Choroid plexus epithelial cell (primary cell): ENCODE measurements at places on chromosomes 2 and 18.

GRCh38 chr2:159455330-159455918, 160.9 kb downstream of the BAZ2B start:
- DNase-seq: peak; percentile 16

DNA sequence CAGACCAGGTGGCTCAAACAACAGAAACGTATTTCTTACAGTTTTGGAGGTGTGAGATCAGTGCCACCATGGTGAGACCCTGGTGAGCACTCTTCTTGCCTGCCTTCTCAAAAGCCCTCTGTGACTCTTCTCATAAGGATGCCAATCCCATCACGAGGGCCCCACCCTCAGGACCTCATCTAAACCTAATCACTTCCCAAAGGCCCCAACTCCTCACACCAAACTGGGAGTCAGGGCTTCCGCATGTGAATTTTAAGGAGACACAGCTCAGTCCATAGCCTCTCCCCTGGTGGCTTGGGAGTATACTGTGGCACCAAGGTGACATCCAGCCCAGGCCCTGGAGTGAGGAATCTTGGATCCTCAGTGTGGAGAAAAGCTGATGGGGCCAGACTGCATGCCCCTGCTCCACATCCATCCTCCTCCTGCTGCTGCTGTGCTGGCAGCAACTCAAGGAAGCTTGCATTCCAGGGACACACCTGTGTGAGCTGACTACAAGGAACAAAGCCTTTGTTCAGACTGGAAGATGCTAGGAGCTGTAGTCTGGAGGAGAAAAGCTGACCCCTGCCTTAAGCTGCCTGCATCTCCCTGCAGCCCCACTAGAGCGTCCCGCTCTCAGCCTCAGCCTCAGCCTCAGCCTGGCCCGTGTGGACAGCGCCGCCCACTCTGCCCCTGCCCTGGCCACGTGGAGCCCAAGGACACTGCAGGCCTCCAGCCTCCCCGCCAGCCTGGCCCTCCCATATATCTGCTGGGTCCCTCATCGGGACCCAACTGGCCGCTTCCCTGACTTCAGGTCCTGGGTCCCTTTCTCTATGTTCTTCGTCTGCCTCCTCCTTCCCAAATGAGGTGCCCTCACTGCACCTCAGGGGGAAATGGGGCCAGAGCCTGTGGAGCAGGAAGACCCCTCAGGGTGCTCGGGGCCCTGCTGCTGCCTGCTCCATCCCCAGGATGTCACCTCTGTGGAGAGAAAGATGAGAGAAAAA, 87.8 kb upstream of the RAB6C start:
- DNase-seq: no peak

GRCh38 chr2:230865766-230866755, 1.3 kb downstream of the ITM2C start:
- peak; percentile 28 for DNase-seq

DNA sequence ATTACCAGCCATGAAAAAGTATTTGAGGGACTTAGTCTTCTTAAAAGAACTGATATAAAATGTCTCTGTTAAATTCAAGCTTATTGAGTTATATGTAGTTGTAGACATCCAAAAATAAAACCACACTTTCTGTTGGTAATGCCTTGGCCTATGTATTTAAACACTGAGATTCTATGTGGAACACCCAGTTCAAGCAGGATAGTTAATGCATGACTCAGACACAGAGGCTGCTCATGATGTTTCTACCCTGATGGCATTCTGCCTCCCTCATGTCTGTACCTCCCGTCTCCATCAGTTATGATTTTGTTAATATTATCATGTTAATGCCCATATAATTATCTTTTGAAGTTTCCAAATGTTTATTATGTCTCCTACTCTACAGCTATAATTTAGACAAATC, 164.5 kb downstream of the XIRP2 start:
- peak; percentile 85 for DNase-seq

DNA sequence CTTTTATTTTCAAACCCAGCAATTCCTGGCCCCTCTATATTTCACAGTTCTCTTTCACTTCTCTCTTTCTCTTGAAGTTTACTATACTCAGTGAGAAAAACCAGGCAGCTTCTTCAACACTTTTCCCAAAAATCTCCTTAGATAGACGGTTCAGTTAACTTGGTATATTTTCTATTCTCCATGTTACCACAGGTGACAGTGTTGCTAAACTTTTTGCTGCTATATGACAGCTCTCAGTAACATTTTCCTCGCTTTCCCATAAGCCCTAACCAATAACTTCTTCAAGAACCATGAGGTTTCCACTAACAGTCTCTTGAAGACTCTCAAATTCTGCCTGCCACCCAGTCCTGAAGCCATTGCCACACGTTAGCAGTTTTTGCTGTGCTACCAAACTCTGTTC, 45.8 kb downstream of the CYBRD1 start:
- no peak for DNase-seq

DNA sequence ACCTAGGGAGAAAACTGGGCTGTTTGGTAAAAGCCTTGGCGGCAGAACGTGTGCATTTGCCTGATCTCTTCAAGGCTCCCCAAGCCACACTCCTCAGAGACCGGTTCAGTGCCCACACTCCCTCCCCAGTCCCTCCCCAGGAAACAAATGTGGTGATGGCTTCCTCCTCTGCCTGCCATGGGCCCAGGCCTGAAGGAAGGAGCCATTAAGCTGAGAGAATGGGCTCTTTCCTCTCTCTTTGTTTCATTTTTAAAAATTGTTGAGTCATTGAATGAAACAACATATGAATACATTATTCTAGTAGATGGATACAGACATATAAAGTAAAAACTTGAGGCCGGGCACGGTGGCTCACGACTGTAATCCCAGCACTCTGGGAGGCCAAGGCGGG, 50.6 kb upstream of the YWHAQ start:
- DNase-seq: no peak

GRCh38 chr2:37746883-37747282, 75.4 kb upstream of the CDC42EP3 start:
- no peak for DNase-seq

DNA sequence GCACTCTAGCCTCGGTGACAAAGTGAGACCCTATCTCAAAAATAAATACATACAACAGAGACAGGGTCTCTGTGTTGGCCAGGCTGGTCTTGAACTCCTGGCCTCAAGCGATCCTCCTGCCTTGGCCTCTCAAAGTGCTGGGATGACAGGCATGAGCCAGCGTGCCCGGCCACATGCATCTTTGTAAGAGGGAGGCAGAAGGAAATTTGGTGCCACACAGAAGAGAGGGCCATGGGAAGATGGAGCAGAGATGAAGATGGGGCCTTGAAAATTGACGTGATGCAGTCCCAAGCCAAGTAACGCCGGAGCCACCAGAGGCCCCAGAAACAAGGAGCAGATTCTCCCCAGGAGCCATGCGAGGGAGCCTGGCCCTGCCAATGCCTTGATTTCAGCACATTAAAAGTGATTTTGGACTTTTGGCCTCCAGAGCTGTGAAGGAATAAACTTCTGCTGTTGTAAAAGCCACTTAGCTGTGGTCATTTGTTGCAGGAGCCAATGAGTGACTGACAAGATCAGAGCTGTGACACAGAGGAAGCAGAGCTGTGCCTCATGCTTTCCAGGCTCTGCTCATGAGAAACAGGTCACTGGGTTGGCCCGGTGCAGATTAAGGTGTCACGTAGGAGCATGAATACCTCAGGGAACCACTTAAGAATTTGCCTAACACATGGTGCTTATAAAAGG, 2.7 kb upstream of the SLC66A2 start:
- DNase-seq: no peak

DNA sequence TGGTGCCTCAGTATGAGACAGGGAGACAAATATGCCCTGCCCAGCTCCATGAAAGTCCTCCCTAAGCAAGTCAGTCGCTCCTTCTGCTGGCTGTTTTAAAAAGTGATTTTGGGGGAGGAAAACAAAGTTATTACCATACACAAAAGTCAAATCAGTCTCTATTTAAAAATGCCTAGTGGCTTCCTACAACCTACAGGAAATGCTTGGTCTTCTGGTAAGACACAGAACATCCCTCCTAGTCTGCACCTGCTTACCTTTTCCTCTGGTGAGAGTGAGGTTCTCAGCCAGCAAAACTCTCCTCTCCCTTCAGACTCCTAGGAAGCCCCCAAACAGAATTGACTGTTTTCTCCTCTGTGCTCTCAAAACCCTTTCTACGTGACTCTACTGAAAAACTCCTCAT, 13.5 kb downstream of the CMPK2 start:
- DNase-seq: no peak

DNA sequence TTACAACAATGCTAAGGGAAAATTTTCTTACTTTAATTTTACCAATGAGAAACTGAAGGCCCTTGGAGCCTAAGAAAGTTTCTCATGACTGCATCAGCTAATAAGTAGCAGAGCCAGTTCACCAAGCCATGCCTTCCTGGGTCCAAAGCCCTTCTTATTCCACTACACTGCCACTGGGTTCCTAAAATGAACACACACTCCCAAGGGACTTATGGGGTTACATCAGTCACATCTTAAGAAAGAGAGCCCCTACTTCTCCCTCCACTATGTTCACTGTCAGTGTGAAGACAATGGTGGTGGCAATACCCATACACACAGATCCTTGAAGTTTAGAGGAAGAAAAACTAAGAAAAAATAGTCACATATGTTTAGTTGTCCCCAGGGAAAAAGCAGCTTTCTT, 20.6 kb downstream of the MBD2 start:
- no peak for DNase-seq

DNA sequence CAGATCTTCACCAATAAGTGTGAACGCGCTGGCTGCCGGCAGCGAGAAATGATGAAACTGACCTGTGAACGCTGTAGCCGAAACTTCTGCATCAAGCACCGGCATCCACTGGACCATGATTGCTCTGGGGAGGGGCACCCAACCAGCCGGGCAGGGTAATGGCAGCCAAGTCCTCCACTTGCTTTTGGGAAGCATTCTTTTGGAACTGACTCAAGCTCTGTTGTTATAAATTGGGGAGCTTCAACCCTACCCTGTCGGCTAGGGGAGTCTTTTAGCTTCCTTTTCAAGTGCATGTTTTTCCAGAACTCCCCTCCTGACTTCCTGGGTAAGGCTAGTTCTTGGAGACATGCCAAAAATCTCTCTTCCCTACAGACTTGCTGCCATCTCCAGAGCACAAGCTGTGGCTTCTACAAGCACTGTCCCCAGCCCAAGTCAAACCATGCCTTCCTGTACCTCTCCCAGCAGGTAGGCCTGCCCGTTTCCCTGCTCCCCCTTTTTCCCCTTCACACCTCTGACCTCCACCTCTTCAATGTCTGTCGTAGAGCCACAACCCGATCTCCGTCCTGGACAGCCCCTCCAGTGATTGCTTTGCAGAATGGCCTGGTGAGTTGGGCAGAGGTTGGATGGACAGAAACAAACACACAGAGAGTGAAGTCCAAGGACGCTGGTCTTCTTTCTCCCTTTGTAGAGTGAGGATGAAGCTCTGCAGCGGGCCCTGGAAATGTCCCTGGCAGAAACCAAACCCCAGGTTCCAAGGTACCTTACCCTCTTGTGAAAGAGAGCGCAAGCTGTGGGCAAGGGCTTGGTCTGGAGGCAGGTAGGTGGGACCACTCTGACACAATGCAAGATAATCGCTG, 1.5 kb downstream of the ZFAND2B start:
- peak; percentile 57 for DNase-seq

GRCh38 chr2:135212757-135213156, 160.7 kb downstream of the RAB3GAP1 start:
- DNase-seq: no peak

DNA sequence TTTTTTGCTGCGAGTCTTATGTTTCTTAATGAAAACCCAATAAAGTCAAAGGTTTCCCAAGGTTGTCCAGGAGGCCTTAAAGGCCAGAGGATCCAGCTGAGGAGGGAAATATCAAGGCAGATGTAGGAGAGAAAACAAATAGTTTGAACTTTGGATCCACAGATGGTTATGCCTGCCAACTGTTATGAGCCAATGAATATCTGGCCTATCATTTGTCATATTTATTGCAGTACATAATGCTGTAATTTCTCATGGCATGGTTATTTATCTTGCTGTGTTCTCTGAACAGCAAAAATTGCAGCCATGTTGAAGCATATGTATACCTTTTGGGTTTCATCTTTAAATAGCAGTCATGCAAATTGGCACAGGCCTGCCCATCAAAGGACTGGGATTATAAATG, 38.2 kb upstream of the CAVIN2 start:
- DNase-seq: no peak

DNA sequence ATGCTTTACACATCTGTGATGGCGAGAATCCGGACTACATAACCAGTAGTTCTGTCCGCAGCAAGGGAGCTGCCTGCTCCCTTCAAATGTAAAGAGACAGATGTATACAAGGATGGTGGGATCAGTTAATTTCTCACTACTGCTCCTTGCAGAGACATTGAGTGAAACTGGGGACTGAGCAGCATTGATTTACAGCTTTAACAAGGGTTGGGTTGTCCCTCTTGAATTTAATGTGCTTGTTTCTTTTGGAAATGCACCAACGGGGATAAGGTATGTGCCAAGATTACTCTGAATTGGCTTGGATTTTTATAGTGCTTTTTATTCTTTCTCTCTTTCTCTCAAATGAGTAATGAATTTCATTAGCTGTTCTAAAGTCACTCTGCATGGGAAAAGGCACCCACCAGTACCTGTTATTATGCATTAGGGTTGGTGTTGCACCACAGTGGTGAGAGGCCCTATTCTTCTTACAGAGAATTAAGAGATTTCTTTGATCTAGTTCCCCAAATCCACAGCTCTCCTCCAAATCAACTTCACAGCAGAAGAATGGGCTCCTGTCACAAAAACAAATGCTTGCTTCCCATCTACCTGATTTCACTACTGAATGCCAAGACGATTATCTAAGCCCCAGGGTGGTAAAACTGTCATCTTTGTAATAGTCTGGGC, 107.6 kb downstream of the DOCK10 start:
- peak; percentile 43 for DNase-seq

GRCh38 chr2:227818675-227819397, 5.2 kb downstream of the CCL20 start:
- DNase-seq: no peak
